Head of caudate nucleus (tissue), 42 donors: ENCODE measurements at places on chromosomes 3 and 15.

DNA sequence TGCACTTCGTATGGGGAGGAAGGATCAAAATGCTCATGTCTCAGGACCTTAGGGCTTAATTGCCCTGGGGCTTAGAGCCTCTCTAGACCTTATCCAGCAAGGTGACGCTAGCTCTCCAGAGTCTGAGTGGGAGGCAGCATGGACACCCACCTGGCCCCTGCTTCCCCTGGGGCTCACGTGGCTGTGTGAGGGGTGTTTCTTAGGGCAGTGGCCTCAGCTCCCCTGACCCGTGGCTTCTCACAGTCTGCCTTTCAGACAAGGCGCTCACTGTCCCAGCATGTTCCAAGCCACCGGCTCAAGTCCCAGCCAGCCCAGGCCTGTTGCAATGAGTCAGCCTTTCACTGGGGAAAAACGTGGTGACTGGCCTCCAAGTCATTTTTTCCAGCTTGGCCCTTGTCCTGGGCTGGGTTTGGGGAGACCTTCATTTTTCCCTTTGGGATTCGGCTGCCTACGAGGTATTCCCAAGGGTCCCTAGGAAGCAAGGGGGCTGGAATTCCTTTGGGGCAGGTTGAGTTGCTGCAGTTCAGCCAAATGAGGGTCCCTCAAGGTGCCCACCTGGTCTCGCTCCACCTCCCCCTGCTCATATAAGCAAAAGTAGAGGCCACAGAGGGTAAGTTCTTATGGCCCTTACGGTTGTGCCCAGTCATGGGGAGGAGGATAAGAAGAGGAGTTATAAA, 15.7 kb downstream of the BHLHE40 start:
- peak; percentile 26 for DNase-seq

DNA sequence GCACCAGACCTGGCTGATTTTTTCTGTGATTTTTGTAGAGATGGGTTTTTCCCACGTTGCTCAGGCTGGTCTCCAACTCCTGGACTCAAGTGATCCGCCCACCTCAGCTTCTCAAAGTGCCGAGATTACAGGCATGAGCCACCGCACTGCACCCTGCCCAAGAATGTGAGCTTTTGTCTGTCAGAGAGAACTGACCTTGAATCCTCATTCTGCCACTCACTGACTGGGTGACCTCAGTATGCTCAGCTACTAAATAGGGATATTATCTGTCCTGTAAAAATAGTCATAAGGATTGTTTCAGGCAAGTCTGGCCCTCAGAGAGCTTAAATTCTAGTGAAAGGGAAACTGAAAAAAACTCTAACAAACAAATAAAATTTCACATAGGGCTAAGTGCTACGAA, 2.1 kb upstream of the RFT1 start:
- no peak for DNase-seq

GRCh38 chr3:38142959-38143358, 4.5 kb downstream of the MYD88 start:
- no peak for DNase-seq

DNA sequence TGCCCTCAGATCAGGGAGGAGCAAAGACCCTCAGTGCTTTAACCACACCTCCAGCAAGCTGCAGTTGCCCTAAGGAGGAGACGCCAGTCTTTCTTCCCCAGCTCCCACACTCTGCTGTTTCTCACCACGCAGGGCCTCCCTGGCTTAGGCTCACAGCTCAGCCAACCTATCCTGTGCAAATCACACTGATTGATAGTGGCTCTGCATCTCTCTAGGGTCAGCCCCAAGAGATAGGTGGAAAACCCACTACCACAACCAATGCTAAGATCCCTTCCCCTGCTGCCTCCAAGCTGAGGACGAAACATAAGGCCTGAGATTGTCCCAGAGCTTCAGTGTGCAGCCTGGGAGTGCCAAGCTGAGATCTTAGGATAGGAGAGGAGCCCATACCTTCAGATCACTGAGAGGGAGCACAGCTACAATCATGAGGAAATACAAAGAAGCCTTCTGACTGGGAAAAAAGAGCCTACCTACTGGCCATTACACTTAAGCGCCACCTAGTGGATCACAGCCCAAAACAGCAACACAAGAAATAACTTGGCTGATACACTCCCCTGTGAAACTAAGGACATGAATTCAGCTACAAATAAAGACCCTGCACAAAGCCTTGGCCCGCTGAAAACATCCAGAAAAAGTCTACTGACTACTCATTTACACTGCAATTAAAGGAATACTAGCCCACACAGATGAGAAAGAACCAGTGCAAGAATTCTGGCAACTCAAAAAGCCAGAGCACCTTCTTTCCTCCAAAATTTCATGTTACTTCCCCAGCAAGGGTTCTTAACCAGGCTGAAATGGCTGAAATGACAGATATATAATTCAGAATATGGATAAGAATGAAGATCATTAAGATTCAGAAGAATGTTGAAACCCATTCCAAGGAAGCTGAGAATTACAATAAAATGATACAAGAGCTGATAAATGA, 271.5 kb upstream of the DCBLD2 start:
- DNase-seq = peak; percentile 67

- no peak for DNase-seq
These were observed 145.5 kb upstream of the PFN2 start for GRCh38 chr3:150116196-150116595.
